Stimulated activated memory B cell treated with anti-CD40 and anti-IgM and Interleukin-4, amounts not matched to agents 10 μg/mL and 1 μg/mL and 100 μg/mL, for 72 hours (primary cell): ENCODE measurements at places on chromosomes 6 and 20.

GRCh38 chr20:47020231-47020630 lies 125.6 kb downstream of the EYA2 start:
- ATAC-seq, result no peak

DNA sequence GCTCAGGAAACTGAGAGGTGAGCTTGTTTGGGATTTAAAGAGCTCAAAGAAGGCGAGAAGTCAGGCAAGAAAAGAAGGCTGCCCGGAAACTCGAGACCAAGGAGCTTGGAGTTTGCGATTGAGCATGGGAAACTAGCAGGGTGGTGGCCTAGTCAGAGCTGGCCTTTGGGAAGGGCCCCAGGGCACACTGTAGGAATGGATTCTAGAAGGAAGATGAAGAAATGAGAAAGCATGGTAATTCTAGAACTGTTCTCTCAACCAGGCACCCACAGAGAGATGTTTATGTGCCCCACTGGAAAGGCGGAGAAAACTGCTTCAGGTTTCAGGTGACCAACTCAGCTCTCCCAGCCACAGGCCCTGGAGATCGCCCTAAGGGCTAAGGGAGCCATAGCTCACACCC lies 126.2 kb downstream of the FOXO3 start:
- ATAC-seq, result no peak

DNA sequence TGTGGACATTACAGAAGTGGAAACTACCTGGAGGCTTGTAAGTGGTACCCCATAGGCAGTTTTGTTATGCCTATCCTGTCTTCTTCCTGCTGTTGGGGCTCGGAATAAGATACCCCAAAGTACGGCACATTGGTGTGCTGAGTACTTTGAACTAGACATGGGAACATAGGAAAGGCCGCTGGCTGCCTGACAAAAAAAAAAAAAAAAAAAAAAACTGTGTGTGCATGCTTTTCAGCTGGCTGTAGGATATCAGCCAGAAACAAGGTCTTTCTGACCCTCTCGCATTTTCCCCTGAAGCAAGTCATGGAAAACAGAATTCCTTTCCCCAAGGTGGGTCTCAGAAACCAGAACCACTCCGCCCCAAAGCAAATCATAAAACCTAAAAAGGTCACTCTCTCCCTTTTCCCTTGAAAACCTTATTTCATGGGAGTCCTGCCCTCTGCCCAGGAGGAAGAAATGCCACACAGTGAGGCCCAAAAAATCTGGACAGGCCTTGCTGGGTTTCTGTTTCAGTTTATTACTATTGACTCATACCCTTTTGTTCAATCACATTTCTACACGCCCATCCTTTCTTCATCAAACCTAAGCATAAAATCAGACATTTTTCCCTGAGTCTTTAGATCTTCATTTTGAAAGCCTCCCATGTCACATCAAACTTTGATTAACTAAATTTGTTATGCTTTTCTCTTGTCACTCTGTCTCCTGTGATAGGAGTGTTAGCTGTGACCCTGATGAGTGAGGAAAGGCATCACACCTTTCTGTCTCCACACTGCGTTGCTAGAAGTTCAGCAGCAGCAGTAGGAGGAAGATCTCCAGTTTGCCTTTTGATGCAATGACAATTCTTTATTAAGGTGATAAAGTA lies 17.2 kb downstream of the SLC2A12 start:
- no peak for ATAC-seq

- no peak for ATAC-seq
Measured at GRCh38 chr6:149347067-149347466, 29.6 kb downstream of the TAB2 start.

DNA sequence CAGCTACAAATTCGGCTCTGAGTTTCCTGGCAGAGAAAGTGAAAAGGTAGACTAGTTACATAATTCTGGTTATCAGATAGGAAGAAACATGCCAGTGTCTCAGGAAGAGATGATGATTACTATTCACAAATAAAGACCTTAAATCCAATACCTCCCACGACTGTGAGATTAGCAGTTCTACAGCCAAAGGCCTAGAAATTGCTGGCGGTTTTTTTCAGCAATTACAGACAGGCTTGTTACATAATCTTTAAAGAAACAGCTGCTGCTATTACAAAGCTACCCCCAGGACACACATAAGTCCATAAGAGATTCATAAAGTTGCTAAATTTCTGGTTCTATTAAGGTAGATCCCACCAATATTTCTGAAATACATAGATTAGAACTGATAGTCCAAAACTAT lies 40.2 kb downstream of the PIGU start:
- ATAC-seq, result no peak

- no peak for ATAC-seq
Measured at GRCh38 chr6:160015778-160016684, 47.1 kb downstream of the IGF2R start.

GRCh38 chr20:62408640-62409039 lies 1.6 kb upstream of the CABLES2 start:
- ATAC-seq, result no peak

DNA sequence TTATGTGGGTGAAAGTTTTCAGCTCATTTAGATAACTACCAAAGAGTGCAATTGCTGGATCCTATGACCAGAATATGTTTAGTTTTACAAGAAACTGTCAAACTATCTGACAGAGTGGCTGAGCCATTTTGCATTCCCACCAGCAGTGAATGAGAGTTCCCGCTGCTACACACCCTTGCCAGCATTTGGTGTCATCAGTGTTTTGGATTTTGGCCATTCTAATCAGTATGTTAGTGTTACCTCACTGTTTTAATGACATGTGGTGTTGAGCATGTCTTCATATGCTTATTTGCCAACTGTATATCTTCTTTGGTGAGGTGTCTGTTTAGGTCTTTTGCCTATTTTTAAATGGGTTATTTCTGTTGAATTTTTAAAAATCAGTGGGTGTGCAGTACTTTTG lies 120.9 kb downstream of the CFAP61 start:
- no peak for ATAC-seq
